Activated CD4-positive, alpha-beta T cell treated with anti-CD3 and anti-CD28 coated beads, Interleukin-2, amount 50 U/mL, for 24 hours (primary cell): ENCODE measurements at places on chromosomes 2 and 18.

- no peak for DNase-seq
Observed at GRCh38 chr18:35711227-35711626, 129.7 kb downstream of the GALNT1 start.

DNA sequence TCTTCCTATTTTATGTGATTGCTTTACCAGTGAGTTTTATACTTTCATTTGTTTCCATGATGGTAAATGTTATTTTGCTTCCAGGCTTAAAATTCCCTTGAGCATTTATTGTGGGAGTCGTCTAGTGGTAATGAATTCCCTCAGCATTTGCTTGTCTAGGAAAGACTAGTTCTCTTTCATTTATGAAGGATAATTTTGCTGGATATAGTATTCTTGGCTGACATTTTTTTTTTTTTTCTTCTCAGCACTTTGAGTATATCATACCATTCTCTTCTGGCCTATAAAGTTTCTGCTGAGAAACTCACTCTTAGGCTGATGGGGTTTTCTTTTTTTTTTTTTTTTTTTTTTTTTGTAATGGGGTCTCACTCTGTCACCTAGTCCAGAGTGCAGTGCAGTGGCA, 99.1 kb downstream of the EDAR start:
- no peak for DNase-seq

DNA sequence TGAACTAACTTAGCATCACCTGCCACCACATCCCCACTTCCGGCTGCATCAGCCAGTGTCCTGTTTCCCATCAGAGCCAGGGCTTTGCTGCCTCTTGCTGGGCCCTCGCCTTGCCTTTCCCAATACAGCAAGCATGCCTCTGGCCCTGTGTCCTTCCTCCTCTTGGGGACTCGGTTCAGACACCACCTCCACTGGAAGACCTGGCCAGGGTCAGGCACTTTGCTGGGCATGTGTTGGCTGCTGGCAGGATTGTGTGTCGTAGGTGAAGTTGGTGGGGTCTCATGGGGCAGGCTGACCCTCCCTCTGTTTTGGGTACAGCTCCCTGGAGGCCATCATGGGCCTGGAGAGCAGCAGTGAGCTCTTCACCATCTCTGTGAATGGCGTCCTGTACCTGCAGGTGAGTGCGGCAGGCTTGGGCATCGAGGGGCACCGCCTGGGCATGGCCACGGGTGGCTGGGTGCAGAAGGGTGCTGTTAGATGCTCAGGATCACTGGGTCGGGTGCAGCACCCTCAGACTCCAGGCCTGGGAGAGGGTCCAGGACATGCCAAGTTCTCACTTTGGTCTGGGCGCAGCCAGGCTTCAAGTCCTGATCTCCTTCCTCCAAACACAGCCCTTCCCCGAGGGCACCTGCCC, 6.6 kb downstream of the ERFE start:
- no peak for DNase-seq

DNA sequence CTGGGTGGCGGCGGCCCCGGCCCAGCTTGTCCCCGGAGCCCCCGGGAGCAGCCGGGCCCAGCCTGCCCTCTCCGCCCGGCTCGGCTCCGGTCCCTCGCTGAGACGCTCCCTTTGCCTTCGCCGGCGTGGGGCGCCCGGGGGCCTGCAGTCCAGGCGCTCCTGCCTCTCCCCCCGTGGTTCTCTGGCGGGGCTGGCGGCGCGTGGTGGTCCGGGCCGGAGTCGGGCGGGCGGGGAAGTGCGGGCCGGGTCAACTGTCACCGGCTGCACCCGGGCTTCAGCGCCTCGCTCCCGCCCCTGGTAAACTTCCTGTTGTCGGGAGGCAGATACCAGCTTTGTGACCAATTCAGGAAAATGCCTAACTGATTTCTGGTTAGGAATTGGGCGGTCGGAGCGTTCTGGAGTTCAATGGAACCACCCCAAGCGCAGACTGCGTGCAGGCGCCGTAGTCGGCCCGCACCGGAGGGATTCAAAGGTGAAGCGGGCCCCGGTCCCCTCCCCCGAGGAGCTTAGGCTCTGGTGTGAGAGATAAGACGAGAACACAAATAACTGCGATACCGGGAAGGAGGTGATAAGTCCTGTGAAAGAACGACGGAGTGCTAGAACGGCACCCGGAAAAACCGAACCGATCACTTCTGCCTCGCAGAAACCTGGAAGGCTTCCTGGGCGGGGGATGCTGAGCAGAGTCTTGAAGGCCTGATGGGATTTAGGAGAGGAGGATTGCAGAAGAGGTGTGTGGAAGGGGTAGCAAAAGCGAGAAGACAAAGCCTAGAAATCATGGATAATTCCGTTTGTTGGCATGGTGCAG, 891 bp downstream of the CAB39 start:
- peak; percentile 35 for DNase-seq

DNA sequence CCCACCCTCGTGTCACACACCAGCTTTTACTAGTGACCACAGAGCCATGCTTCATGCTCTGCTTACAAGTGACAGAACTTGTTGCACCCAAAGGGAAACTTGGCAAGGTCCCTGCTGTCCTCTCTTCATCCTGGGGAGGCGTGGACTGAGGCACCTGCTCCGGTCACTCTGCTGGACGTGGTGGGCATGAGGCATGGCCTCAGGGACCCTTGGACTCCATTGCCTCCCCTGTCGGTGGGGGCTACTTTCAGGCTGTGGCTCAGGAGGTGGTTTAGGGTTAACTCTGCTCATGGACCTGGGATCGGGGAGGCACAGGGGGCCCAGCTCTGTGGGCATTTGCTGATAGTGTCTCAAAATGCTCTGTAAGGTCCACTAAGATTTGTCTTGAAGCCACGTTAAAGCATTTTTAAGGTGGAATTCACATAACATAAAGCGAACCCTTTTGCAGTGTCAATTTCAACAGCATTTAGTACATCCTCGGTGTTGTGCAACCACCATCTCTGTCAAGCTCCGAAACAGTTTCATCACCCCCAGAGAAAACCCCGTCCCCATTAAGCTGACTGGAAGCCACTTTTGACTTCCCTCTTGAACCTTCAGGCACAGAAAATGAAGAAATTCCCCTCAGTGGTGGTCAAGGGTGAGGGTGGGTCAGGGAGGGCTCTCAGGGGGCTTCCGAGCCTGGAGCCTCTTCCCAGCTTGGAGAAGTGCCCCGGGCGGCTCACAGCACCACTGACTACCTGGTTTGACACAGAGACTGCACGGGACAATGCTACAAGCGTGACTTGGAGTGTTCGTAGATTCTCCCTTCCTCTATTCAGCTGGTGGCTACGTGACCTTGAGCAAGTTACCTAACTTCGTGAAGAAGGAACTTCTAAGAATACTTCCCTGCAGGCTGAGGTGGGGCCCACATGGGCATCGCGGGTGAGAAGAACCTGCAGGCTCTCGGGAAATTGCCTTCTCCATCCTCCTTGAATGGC, 100.0 kb upstream of the HDAC4 start:
- DNase-seq: no peak

- no peak for DNase-seq
Observed at GRCh38 chr18:55115606-55116005, 156.3 kb upstream of the CCDC68 start.

DNA sequence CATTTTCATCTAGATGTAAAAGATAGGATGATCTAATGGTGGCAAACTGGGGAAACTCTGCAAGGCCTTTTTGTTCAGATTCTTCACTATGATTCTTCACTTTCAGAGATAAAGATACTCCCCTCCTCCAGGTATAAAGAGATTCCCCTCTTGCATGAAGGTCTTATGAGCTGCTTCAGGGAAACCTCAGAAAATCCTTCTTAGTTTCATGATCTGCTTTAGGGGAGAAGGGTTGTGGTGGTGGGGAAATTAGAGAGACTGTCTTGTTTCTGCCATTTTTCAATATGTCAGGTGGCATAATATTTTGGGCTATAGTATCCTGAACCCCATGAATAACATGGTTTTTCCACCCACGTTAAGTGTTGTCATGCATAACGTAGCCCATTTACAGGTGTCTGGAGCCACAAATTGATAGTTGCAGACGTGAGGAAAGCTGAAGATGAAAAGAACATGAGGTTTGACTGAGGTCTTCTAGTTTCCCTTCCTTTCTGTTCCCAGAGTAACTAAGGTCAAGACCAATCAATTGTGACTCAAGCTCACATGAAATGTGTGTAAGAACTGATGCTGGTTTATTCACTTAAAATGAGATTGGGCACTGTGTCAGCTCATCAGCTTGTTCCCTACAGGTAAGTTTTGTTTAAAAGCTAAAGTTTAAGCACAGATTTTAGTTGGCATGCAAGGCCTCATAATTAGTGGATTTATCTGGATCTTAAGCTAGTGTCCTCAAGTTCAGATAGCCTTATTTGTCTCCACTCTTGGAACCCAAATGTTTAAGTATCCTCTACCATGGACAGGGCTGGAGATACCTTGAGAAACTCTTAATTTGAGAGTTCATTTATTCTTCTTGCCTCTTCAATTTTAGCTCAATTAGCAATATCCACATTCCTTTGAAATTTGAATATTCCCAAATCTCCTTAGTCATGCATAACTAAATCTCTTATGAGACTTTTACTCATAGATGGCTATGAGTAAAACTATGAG, 304.5 kb upstream of the FANCL start:
- no peak for DNase-seq

GRCh38 chr18:5622905-5623304, 79.1 kb upstream of the EPB41L3 start:
- no peak for DNase-seq

DNA sequence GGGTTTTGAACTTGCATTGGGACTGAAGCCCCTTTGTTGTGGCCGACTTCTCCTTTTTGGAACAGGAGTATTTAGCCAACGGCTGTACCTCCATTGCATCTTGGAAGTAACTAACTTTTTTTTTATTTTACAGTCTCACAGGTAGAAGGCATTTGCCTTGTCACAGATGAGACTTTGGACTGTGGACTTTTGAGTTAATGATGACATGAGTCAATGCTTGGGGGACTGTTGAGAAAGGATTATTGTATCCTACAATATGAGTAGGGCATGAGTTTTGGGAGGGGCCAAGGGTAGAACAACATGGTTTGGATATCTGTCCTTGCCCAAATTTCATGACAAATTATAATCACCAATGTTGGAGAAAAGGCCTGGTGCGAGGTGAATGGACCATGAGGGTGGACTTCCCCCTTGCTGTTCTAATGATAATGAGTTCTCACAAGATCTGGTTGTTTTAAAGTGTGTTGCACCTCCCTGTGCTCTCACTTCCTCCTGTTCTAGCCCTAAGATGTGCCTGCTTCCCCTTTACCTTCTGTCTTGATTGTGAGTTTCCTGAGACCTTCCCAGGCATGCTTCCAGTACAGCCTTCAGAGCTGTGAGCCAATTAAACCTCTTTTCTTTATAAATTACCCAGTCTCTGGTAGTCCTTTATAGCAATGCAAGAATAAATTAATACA, 1269.4 kb upstream of the CHAC2 start:
- DNase-seq: no peak

GRCh38 chr2:10832203-10832936, 19.8 kb upstream of the PDIA6 start:
- DNase-seq: peak; percentile 69

DNA sequence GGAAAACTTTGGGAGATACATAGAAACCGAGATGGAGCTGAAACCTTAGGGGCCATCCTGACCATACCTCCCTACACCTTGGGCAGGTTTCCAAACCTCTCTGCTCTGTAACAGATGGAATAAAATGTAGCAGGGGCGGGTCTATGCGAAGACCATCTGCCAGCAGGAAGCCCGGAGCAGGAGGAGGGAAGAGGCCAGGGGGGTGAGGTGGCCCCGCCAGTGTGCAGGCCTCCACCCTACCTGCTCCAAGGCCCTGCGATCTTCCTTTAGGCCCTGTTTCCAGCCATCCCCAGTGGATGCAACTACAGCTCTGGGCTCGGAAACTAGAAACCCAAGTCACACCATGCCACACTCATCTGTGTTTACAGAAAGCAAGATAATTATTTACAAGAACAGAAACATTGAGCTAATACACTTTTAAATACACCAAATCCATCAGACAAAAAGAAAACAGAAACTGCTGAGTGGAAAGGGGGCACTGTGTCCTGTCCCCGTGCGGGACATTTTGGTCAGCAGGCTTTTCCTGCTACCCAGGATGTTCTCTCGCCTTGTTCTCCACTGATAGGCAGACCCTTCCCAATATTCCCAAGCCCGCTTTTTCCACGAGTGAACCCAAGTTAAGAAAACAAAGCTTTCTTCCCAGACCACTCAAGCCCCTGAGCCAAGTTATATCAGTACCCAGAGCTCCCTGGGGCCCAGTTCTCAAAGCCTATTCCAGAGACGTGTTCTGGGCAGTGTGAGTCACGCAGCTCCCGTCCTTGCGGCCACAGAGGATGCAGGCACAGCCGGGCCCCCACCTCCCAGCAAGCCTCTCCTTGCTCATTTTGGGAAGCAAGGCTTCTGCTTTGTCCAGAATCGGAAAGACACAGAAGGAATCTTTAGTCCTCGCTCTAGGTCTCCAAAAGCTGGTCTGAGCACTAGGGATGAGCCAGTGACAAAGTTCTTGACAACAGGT, 17.3 kb downstream of the CIB4 start:
- no peak for DNase-seq

GRCh38 chr2:43950383-43951008, 45.3 kb downstream of the LRPPRC start:
- DNase-seq: peak; percentile 5

DNA sequence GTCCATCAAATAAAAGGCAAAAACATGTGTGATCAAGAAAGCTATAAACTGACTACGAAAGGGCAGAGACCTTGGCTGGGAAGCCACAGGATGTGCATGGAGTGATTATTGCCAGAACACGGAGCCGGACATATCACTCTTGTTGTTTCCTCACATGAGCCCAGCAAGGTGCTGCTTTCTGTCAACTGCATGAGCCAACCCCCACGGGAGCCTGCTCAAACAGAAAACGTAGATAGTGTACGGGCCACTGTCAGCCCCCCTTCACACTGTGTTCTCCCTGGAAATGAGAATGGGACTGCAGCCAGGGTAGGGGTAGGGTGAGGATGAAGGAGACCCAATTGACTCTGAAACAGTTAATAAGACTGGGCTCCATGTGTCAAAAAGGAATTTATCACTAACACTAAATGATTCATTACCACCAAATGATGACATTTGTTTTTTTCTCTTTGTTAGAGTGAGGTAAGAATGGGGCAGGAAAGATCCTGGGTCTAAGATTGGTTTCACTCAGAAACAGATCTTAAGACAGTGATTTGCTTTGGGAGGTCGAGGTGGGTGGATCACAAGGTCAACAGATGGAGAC, 235.8 kb downstream of the MREG start:
- DNase-seq: no peak

GRCh38 chr2:135337071-135337470, 193.9 kb downstream of the ZRANB3 start:
- DNase-seq: no peak

GRCh38 chr18:49976795-49977560, 163.6 kb upstream of the ACAA2 start:
- no peak for DNase-seq

DNA sequence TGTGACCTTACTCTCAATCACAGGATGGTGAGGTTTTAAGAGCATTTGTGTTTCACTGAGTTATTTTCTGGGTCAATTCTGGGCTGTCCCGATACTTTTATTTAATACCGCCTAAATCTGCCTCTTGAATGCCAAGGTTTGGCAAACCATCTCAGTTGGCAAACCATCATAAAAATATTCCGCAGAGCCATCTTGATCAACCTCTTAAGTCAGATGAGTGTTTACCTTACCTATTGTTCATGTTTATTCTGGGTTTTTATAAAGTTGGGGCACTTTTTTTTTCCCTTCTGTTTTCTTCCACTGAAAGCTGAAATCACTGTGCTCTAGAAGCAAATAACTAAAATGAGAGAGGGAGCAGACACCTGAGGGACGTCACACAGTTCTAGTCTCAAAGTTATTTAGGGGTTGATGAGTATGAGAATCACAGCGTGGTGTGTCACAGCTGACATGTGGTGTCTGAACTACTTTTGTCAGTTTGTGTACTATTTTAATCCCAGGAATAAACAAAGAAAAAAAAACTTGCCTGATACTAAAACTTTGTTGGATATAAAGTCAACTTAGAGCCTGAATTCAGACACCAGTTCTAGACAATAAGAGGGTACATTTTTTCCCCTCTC, 48.6 kb downstream of the ETAA1 start:
- no peak for DNase-seq

- no peak for DNase-seq
Observed at GRCh38 chr2:38873763-38874162, 2.0 kb downstream of the DHX57 start.
